ENCODE measurements at places on chromosomes 5 and 9. TPM values are rescaled to one million over a fixed set of nuclear protein-coding genes. Genes with fewer than 3 reads are reported as not detected.

- H3K36me3 ChIP-seq: peaks cover 73% of the 10 kb centered on the region
- no peak overlapping the region for H3K4me3 ChIP-seq
- no peaks in the 10 kb centered on the region for H3K27me3 ChIP-seq
- DNase-seq: no peak
- no peak overlapping the region for H3K27ac ChIP-seq
Observed at GRCh38 chr9:5025416-5025815, 40.3 kb downstream of the JAK2 start.

- no peaks in the 10 kb centered on the region for H3K36me3 ChIP-seq
- DNase-seq: no peak
- peaks cover 44% of the 10 kb centered on the region for H3K27me3 ChIP-seq
- no peak overlapping the region for H3K4me3 ChIP-seq
- H3K27ac ChIP-seq: no peak overlapping the region
- H3K4me1 ChIP-seq: peaks cover 8% of the 10 kb centered on the region
Observed at GRCh38 chr5:79108086-79108485, 3.5 kb upstream of the BHMT start.

DNA sequence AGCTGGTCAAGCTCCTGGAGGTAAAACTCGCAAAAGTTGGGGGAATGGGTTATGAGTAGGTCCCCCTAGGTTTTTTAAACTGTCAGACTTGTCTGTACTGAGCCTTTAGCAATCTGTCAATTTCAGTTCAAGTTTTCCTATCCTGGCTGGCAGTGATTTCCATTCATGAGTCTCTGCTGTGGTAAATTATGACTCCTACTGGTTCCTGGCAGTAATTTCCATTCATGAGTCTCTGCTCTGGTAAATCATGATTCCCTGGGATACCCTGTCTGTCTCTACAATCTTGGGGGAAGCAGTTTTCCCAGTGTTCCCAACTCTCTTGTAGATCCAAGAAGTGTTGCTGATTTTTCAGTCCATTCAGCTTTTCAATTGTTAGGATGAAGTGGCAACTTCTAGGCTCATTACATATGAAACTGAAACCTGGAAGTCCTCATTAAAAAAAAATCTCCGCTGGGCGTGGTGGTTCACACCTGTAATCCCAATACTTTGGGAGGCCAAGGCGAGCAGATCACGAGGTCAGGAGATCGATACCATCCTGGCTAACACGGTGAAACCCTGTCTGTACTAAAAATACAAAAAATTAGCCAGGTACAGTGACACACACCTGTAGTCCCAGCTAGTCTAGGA is 91.3 kb upstream of the GPBP1 start:
- no peak overlapping the region for H3K4me3 ChIP-seq
- H3K27me3 ChIP-seq: peaks cover 24% of the 10 kb centered on the region
- no peak for DNase-seq

DNA sequence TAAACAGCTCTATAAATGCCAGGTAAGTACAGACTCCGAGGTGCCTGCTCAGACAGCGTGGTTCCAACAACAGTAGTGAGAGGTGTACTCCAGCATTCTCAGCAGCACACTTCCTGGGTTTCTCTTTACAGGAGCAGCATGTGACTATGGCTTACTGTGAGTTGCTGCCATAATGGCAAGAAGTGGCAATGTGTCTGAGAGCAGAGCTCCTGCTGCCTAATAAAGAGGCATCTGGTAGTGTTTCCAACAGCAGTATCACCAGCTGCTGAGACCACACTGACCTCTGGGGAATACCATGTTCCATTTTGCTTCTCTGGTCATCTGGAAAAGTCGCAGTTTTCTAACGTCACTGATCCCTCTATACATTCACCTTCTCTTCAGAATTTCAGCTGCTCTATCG is 398.2 kb downstream of the SLCO4C1 start:
- no peak overlapping the region for H3K4me3 ChIP-seq
- no peaks in the 10 kb centered on the region for H3K4me1 ChIP-seq
- H3K27me3 ChIP-seq: no peaks in the 10 kb centered on the region
- DNase-seq: no peak

GRCh38 chr5:58940446-58940845 is 357.6 kb downstream of the RAB3C start:
- peaks cover 8% of the 10 kb centered on the region for H3K27me3 ChIP-seq
- no peak for DNase-seq
- no peak overlapping the region for H3K4me3 ChIP-seq
- no peak overlapping the region for H3K27ac ChIP-seq

- no peak for DNase-seq
- peaks cover 40% of the 10 kb centered on the region for H3K27me3 ChIP-seq
Observed at GRCh38 chr9:132983491-132984201, 5.2 kb downstream of the GFI1B start.

GRCh38 chr5:102536323-102536928 is 37.6 kb upstream of the SLCO6A1 start:
- H3K36me3 ChIP-seq: no peaks in the 10 kb centered on the region
- DNase-seq: no peak
- H3K4me1 ChIP-seq: no peaks in the 10 kb centered on the region
- H3K4me3 ChIP-seq: no peak overlapping the region
- H3K27me3 ChIP-seq: peaks cover 12% of the 10 kb centered on the region

DNA sequence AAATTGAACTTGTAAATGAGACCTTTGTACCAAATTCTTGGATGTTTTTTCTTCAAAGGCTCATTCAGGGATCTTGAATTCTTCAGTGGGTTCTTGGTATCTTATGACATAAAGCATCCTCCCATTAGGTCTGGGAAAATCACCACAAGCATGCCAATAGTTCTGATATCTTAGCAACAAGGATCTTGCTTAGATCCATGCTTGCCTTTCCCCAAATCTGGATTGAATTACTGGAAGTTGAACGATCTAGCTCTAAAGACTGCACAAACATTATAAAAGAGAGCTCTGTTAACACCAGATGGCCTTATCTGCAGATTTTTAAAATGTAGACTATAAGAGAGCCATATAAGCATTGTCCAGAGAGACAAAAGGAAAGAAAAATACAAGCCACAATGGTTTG is 266.3 kb downstream of the RAB3C start:
- no peaks in the 10 kb centered on the region for H3K36me3 ChIP-seq
- DNase-seq: no peak
- no peak overlapping the region for H3K27ac ChIP-seq
- no peaks in the 10 kb centered on the region for H3K4me1 ChIP-seq

- H3K4me3 ChIP-seq: no peak overlapping the region
- H3K27ac ChIP-seq: no peak overlapping the region
- no peak for DNase-seq
- H3K27me3 ChIP-seq: no peaks in the 10 kb centered on the region
- no peaks in the 10 kb centered on the region for H3K4me1 ChIP-seq
Observed at GRCh38 chr9:87370049-87370685, 127.5 kb upstream of the DAPK1 start.

DNA sequence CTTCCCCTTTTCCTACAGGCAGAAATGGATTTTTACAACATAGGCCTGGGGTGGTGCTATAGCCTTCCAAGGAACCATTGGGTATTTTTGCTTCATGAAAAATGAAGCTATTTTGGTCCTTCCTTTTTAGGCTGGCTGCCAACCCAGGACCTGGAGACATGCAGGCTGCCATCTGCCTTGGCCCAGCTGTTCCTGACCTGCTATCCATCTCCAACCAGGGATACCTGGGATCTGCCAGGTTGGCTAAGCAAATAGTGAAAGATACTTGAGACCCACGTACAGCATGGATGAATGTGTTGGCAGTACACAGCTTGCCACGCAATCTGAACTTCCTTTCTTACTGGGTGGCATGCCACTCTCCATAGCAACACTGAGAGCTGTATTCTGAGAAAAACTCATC is 31.1 kb downstream of the MRPS27 start:
- H3K4me3 ChIP-seq: no peak overlapping the region
- peaks cover 28% of the 10 kb centered on the region for H3K36me3 ChIP-seq
- no peaks in the 10 kb centered on the region for H3K4me1 ChIP-seq
- H3K27me3 ChIP-seq: no peaks in the 10 kb centered on the region
- H3K27ac ChIP-seq: no peak overlapping the region
- DNase-seq: no peak

DNA sequence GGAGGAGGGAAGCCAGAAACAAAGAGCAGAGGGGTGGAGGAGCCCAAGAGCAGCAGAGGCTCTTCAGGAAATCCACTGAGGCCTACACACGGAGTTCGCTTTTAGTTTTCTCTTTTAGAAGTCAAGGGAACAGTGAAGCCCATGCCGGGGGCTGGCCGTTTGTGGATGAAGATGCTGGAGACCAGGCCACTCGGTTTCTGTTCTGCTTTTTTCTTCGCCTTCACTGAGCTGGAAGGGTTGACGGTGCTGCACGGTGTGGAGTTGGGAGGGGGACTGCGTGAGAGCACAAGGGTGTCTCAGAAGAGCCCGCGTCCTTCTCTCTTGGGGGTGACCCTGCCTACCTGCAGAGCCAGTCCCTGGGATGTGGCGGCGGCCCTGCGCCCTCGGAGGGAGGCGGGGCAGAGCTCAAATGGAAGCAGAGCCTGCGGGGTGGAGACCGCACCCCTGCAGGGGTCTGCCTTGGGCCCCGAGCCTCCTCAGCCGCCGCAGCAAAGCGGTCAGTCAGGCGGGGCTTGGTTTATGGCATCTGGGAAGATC is 68.5 kb upstream of the CACNA1B start:
- H3K36me3 ChIP-seq: peaks cover 49% of the 10 kb centered on the region
- no peak overlapping the region for H3K27ac ChIP-seq

DNA sequence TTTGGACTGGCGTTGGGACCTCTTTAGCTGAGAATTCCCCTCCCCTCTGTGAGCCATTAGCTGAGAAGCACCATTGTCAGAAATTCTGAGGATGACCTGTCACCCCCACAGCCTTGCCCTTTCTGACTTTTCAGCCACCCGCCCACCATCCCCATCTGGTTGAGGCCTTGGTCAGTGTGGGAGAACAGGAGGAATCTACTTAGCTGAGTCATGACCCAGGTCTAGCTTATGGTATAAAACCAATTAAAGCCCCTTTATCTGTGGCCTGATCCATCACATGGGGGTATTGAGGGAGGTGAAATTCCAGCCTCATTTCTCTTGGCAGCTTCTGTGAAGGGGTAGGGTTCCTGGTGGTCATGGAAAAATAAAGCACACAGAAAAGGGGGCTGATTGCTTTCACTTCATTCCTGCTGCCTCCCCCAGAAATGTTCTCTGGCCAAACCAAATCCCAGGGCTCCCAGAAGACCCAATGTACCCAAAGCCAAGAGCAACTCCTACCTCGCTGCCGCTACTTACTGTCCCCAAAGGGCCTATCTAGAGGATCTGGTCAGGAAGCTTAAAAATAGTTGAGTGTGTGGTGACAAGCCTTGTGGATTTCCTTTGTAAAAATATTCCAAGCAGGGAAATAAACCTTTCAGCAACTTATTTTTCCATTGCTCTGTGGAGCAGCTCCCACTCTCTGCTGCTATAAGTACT is 174.8 kb upstream of the TNC start:
- no peaks in the 10 kb centered on the region for H3K4me1 ChIP-seq
- no peak overlapping the region for H3K27ac ChIP-seq

DNA sequence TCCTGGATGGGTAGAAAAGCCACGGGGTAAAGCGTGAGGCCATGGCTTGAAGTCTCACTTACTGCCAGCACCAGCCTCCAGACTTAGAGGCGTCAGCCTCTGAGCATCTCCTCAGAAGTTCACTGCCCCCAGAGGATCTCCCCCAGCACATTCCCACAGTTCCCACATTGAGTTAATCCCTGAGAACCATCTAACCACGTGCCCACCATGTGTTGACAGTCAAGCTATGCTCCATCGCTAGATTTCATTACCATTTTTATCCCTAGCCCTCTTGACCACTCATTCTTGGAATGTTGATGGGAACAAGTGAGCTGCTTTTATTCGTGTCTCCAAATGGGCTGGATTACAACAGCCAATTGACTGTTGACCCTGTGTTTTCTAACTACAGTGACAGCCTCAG is 283.3 kb upstream of the IRX1 start:
- no peaks in the 10 kb centered on the region for H3K27me3 ChIP-seq
- H3K4me3 ChIP-seq: no peak overlapping the region
- H3K36me3 ChIP-seq: no peaks in the 10 kb centered on the region

DNA sequence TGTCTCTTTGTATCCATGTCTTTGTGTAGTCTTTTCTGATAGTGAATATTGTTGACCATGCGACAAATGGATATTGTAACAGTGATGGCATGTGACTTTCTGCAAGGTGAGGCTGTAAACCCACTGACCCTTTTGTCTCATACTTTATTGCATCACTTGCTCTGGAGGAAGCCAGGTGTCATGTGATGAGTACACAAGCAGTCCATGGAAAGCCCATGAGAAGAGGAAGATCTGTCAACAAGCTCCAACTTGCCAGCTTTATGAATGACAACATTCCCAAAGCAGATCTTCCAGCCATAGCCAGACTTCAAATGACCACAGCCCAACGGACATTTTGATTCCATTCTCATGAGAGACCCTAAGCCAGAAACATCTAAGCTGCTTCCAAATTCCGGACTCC is 450.1 kb upstream of the ACTBL2 start:
- no peaks in the 10 kb centered on the region for H3K27me3 ChIP-seq
- no peak for DNase-seq
- no peak overlapping the region for H3K27ac ChIP-seq
- no peaks in the 10 kb centered on the region for H3K36me3 ChIP-seq
- no peaks in the 10 kb centered on the region for H3K4me1 ChIP-seq

GRCh38 chr5:58085800-58086199 is 374.1 kb downstream of the PLK2 start:
- no peak for DNase-seq
- H3K4me1 ChIP-seq: no peaks in the 10 kb centered on the region
- peaks cover 2% of the 10 kb centered on the region for H3K27me3 ChIP-seq

DNA sequence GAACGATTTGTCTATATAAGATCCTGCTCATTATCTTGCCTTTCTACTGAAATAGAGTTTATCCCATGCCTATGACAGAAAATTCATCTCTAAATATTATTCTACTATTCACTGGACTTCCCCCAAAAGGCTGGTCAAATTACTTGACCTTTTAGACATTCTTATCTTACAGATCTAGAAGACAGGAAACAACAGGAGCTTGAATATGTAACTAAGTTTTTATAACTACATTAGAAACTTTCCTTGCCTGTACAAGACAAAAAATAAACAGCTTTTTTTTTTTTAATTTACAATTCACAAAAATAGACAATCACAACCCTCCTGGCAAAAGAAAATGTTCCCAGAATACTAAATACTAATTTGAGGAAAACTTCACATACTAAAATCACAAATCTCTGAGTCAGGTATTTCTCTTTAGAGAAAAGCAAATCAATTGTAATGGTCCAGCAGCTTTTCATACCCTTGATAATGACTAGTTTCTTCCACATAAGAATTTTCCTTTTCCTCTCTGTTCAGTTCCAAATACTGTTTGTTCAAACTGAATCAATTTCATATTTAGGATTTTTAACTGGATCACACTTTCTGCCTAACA is 68.6 kb downstream of the MLLT3 start:
- H3K36me3 ChIP-seq: peaks cover 42% of the 10 kb centered on the region
- peak overlapping the region; percentile 38 for H3K4me3 ChIP-seq
- no peak for DNase-seq
- peak overlapping the region; percentile 82 for H3K27ac ChIP-seq
- H3K4me1 ChIP-seq: peaks cover 85% of the 10 kb centered on the region

The EIF4E1B gene
- not detected for total RNA-seq

The KCNN2 gene
- total RNA-seq: not detected

The WDR38 gene
- not detected for total RNA-seq

The MAPKAP1 gene
- total RNA-seq: 60.4 TPM

The FOXD4L3 gene
- 0.13 TPM for total RNA-seq

The PCDHB12 gene
- total RNA-seq: not detected

The SPATA31E1 gene
- total RNA-seq: not detected
